ENCODE measurements at places on chromosomes 11 and 22.

- no peak for DNase-seq
Observed at GRCh38 chr22:50731811-50732624, 6.0 kb upstream of the ACR start.

- DNase-seq = no peak
Observed at GRCh38 chr11:61486011-61486620, 22.4 kb upstream of the LRRC10B start.

GRCh38 chr11:65432100-65432650, 9.6 kb downstream of the NEAT1 start:
- DNase-seq = no peak

DNA sequence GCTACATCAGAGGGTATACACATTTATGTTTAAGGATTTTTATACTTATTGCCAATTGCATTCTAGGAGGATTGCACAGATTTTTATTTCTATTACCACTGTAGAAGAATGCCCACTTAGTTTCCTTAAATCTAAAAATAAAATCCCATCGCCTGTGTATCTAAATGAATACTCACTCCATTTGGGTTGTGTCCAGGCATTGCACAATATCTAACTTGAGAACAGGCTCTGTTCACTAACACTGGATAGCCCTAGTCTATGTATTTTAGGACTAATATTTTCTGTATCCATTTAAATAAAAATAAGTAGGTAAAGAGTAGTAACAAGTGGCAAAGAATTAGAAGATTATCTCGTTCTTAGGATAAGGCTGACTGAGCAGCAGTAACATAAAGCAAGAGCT, 4.1 kb downstream of the C11orf52 start:
- DNase-seq = no peak

GRCh38 chr11:73889019-73889418, 12.2 kb downstream of the PAAF1 start:
- DNase-seq = no peak

DNA sequence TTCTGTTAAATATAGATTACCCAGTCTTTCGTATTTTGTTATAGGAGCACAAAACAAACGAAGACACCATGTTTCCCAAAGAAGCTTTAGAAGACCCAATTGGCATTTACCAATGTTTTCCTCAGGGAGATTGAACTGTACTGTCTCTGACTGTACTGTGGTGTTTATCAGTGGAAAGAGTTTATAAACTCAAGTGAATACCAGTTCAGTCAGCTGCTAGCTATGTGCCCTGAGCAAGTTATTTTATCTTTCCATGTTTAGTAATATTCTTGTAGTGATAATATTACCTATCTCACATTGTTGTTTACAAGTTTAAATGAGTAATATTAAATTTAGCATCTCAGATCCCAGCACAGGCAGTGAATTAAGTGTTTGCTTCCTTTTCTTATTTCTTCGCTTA, 773.2 kb downstream of the KCNA4 start:
- DNase-seq = no peak

- DNase-seq = no peak
Observed at GRCh38 chr22:48431014-48431413, 1396.7 kb downstream of the BRD1 start.

GRCh38 chr11:11036848-11037732, 179.2 kb upstream of the ZBED5 start:
- DNase-seq = no peak

DNA sequence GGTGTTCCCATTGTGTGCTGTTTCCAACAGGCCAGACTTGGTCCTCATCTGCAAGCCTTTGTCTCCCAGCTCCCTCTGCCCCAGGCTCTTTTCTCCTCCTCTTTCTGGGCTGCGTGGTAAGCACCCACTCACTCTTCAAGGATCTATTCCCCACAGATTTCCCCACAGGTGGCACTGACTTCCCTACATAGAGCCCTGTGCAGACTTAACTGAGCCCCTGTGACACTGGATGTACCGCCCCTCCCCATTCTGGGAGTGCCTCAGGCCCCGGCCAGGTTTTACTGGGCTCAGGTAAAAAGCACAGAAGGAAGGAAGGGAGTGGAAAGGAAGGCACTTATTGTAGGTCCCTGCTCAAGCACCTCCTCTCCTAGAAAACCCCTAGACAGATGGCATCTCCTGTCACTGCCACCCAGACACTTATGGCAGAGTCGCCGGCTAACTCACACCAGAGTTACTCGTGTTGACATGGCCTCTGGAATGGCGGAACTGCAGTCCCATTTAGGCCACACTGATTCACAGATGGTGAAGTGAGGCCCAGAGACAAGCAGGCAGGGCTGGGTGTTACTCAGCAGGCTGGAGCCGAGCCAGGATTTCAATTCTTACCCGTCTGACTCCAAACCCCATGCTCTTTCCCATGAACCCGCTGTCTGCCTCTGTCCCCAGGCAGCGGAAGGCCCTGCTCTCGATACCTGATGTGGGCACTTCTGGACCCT, 47.2 kb downstream of the LRRC32 start:
- no peak for DNase-seq

Data from inflammatory macrophage treated with lipopolysaccharide for 1 hour (primary cell).